CD4-positive, alpha-beta T cell treated with Interleukin-6 at 100 ng/mL for 8 hours (primary cell): ENCODE measurements at places on chromosomes 11 and 22.

- no peak for DNase-seq
Observed at GRCh38 chr11:57645689-57646085, 4.0 kb downstream of the YPEL4 start.

GRCh38 chr11:92453055-92453454 lies 228.4 kb downstream of the FAT3 start:
- no peak for DNase-seq

GRCh38 chr22:29855611-29856181 lies 17.6 kb upstream of the ASCC2 start:
- DNase-seq = no peak

GRCh38 chr11:89177691-89178231 lies at the start of gene TYR:
Gene TYR (plus strand): TSS chr11:89177875. CDS start chr11:89177954, 79 bp downstream.
- DNase-seq = no peak

DNA sequence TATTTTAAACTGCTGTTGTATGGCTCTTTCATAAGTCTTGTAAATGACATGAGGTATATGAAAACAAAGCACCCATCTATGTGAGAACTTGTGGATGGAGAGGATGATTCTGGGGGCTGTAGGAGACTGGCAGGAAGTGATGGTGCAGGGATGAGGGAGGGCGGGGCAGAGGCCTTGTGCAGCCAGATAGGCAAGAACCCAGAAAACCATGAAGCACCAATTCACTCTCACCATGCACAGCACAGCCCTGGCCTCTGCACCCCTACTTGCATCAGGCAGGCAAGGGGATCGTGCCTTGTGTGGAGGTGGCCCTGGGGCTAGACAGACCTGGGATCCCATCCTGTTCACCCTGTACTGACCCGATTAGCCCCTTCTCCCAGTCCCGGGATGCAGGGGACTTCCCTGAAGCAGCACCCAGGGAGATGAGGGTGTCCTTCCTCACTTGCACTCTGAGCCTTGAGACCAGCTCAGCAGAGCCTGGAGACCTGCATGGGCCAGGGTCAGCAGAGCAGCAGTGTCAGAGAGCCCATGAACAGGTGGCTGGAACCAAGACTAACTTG lies 85.5 kb downstream of the MORC2 start:
- DNase-seq = no peak

GRCh38 chr22:19213442-19214077 lies 35.0 kb upstream of the SLC25A1 start:
- no peak for DNase-seq

- peak; percentile 28 for DNase-seq
Observed at GRCh38 chr11:8959546-8960166, 4.6 kb downstream of the TMEM9B start.

GRCh38 chr22:20060700-20061480 lies 19.2 kb upstream of the DGCR8 start:
- DNase-seq = no peak

- no peak for DNase-seq
Observed at GRCh38 chr11:116117331-116118137, 613.3 kb upstream of the CADM1 start.

- no peak for DNase-seq
Observed at GRCh38 chr22:27467711-27468110, 333.8 kb downstream of the MN1 start.

GRCh38 chr11:7586376-7586775 lies 72.6 kb downstream of the PPFIBP2 start:
- DNase-seq = no peak

DNA sequence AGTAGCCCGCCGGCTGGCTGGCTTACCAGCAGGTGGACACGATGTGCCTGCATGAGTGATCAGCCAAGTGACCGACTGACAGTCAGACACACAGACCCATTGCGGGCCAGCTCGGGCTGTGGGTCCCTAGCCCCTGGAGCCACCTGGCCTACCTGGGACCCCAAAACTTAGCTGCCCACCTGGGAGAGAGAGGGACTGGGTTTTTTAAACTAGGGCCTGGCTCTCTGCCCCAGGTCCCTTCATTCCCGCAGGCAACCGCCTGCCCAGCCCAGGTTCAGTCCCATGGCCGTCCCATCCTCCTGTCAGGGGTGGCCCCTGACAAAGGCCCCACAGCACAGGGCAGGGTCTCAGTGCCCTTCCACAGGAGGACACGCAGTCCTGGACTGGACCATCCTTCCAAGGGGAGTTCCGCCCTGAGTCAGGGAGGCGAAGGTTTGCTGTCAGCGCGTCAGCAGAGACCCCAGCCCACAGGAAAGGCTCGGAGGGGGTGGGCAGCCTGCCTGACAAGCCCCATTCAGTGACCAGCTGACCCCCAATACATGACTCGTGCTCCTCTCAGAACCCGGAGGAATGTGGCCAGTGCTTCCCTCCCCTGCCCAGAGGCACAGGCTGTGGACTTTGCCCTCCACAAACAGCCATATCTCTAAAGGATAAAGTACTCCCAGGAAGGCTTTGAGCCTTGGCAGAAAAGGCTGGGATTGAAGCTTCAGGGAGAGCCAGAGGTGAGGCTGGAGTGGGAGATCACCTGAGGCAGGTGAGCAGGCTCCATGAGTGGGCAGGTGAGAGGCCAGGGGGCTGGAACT lies 8.4 kb downstream of the SLCO2B1 start:
- DNase-seq = no peak

GRCh38 chr11:61947486-61948210 lies 2.5 kb upstream of the BEST1 start:
- peak; percentile 57 for DNase-seq

DNA sequence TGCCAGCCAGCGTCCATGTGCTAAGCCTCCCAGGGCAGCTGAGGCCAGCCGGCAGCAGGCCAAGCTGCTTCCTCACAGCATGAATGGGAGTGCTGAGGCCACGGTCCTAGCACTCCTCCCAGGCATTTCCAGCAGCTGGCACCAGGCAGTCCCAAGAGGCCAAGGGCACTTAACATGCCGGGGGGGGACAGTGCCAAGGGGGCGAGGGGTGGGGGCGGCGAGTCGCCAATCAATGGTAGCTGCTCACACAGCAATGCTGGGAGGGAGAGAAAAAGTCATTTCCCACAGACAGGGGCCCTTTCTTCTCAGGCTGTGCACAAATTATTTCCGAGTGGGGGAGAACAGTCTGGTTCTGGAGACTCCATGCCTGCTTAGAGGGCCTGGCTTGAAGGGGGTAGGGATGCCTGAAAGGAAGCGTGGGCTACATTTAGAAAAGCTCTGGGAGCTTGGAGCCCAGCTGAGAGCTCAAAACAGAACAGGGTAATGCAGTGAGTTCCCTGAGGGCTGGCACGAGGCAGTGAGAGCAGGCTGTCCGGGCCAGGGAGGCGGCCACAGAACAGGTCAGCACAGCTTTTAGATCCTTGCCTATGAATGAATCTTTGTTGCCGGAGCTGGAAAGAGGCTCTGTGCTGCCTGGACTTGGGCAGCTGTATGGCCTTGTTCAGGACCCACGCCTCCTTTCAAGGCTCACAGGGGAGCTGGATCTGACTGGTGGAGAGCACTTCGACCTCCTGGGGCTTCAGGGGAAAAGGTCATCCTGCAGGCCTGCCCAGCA lies 14.4 kb upstream of the TBC1D10A start:
- DNase-seq = no peak

DNA sequence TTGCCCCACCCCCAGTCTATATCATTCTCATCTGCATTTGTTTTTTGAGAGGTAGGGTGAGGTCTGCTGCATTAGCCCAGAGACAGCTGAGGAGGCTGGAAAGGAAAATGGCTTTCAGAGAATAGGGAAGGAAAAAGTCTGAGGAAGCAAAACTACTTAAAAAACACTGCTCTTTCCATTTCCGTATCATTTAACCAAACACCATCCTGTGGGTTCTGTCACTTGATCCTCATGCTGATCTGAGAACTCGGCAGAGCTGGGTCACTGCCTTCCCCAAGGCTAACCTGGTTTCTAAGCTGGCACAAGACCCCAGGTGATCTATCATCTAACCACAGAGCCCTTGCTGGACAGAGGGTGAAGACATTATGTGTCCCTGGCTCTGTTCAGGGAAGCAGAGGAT lies 1.2 kb downstream of the FOLR2 start:
- no peak for DNase-seq

GRCh38 chr11:3782963-3783362 lies 14.4 kb downstream of the NUP98 start:
- DNase-seq = no peak

- no peak for DNase-seq
Observed at GRCh38 chr11:76660533-76661305, 9.8 kb downstream of the LRRC32 start.

DNA sequence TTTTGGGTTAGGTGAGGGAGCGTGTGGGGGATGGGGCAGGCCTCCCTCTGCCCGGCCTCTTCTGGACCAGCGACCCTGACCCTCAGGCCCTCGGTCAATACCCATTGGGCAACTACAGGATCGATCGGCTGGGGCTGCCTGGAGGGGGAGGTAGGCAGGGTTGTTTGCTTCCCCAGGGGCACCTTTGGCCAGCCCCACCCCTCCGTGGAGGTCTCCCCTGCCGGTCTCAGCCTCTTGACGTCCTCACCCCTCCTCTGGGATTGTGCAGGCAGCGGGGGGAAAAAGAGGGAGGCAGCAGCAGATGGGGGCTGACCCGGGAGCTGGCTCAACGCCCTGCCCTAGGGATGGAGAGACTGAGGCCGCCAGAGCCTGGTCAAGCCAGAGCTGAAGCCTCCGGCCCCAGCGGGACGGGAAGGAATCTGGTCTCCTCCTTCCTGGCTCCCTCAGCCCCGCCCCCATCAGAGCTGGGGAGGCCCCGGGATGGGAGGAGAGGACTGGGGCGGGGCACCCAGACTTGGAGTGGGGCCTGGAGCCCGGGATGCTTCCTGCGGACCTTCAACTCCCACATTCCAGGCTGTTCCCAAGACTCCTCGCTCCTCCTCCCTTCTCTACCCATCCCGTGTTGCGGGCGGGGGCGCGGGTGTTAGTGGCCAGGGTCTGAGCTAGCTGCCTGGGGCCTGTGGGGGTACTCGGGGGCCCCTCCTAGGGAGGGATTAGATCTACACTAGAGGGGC lies 14.4 kb upstream of the CDC42EP1 start:
- DNase-seq = no peak

GRCh38 chr11:70755410-70756158 lies 357.3 kb downstream of the CTTN start:
- DNase-seq = peak; percentile 41

DNA sequence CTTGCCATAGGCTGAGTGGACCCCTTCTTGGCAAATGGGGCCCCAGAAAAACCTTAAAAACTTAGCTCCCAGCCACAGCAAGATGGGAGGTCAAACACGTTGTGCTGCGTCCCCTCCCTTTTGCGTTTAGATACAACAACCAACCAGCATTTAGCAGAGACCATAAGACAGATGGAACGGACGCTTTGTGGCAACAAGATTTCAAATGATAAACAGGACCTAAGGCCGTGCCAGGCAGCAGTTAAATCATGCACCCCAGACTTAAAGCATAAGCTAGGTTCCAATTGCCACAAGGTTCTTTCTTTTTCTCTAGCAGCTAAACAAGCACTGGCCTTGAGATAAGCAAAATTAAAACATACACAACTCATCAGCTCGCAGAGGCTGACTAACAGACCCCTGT lies 39.4 kb upstream of the NTM start:
- no peak for DNase-seq
